ENCODE measurements at places on chromosomes 6 and 20.

GRCh38 chr6:43900560-43900915, 130.5 kb downstream of the VEGFA start:
- DNase-seq: no peak

GRCh38 chr6:16200321-16200883, 38.0 kb upstream of the GMPR start:
- no peak for DNase-seq

DNA sequence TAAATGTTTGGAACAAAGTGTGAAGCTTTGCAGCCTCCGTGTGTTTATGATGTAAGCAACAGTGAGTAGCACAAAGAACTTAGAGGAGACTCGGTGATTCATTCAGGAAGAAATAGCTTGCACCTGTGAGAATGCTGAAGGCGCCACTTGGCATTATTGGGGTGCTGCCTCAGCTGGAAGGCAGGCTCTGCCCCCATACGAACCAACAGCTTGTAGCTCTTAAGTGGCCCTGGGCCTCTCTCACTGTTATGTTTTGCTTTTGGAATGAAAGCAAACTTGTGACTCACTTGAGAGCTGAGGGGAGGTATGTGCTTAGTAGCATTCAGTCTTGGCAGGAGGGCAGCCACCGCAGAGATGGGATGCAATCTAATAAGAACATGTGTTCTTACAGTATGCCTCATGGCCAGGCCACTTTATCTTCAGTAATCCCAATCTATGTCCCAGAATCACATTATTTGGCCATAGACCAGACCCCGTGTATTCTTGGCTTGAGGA, 310.7 kb downstream of the EYA4 start:
- DNase-seq: no peak

DNA sequence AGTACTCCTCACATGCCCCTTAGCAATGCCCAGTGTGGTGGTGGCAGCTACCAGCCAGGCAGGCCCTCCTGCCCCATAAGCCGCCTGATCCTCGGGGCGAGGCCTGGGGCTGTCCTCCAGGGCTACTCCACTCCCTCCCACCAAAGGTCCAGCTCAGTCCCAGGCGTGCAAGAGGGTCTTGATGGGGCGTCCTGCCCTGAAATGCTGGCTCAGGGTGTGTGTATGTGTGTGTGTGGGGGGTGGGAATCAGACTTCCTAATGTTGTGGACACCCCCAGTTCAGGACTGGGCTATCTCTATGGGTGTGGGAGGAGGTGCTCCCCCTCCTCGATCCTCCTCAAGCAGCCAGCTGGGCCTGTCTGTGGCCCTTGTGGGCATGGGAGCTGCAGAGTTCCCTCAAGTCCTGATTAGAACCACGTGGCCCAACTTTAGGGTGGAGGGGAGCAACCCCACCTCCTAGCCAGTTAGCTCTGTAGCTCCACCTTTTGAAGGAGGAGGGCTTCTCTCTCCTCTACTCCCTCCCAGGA, 7.5 kb downstream of the HSPA12B start:
- no peak for DNase-seq

GRCh38 chr6:125169058-125169457, 15.5 kb downstream of the TPD52L1 start:
- DNase-seq: no peak

DNA sequence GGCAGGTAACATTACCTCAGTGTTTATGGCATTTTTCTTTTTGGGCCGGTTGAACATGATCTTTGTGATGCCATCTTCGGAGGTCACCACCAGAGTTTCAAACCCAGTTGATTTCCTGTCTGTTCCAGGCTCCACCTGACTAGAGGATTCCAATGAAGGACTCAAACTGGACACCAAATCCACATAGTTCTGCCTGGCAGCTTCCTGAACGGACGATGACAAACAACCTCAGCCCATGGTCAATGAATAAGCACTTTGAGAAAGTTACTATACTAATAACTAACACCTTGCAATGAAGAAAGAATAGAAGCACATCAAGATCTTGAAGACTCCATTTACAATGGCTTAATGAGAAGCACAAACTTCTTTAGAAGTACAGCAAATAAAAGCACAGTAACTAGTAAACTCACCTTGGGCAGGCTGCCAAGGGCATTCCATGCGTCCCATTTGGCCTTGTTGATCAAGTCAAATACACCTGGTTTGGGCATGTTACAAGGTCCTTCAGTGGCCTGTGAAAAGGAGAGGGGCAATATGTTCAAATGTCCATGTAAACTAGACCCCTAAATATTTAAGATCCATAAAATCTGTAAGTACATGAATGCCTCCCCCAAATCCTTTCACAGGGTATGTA, 4.9 kb downstream of the ECI2 start:
- DNase-seq: no peak

DNA sequence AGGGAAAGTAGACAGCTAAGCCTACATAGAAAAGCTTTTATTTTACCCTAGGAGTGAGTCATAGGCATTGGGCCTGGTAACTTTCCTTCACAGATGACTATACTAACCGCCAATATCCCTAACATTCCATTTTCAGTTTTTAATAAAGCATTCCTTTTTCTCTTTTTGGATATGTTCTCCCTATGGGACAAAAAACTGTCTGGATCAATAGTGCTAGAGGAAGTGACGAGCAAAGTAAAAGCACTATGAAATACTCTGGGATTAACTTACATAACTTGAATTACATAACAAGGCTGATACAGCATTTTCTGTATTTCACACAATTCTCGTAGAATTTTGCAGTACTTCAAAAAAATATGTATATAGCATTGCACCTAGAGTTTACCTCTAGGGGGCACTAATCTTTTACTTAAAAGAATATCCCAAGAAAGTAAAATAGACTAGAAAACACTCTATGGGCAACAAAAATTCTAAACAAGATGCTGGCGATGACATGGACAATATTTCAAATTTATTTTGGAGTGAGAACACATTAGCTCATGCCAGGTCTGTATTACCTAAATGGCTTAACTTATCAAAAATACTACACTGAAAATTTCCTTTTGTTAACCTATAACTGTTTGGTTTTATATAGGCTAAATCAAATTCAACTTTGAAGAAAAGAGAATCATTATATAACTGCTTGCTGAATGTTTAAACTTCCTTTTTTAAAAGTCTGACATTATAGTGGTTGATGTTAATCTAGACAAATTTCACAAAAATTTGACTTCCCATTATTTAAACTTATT, 66.3 kb upstream of the DST start:
- no peak for DNase-seq

- no peak for DNase-seq
These were observed 166.7 kb downstream of the TTLL2 start for GRCh38 chr6:167491438-167492099.

GRCh38 chr20:4247261-4247660, 231.9 kb upstream of the RNF24 start:
- DNase-seq: no peak

DNA sequence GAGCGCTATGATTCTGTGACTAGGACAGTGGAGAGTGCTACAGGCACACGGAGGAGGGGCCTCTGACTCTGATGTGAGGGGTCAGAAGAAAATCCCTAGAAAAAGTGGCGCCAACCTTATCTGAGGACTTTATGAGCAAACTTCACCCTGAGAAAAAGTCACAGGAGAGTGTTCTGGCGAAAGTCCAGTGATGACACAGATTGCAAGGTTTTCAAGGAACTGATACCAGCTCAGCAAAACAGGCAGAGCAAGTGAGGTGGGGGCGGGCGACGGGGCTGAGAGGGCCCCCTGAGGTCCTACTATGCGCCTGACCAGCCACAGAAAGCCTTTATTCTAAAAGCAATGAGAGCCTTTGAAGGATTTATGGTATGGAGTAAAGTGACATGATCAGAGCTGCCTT, 73.3 kb downstream of the SLC22A23 start:
- DNase-seq: no peak

GRCh38 chr6:35474942-35475570, 6.9 kb downstream of the RPL10A start:
- DNase-seq: no peak

DNA sequence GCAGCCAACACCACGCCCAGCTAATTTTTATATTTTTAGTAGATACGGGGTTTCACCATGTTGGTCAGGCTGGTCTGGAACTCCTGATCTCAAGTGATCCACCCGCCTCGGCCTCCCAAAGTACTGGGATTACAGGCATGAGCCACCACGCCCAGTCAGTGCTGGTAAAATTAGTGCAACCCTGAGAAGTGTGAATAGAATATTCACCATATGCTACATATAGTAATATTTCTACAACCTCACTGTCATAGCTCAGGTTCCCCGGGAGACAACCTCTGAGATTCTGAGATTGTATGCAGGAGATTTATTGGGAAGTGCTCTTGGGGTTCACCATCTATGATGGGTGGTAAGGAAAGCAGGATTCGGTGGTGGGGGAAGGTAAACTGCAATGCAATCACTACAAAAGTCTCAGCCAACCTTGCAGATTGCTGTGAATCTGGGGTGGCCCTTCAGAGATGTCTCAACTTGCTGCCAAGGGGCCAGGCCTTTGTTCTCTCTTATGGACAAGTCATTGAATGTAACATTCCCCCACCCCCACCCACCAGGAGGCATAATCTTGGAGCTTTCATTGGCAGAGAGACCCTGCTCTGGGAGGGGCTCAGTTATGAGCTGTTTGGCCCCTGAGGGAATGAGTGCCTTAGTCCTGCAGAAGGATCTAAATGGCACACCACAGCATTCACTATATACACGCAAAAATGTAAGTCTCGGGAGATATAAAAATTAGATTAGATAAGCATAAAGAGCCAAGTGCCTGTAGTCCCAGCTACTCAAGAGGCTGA, 34.0 kb upstream of the SEC63 start:
- no peak for DNase-seq

- DNase-seq: no peak
These were observed 8.9 kb downstream of the NT5E start for GRCh38 chr6:85458782-85459181.

DNA sequence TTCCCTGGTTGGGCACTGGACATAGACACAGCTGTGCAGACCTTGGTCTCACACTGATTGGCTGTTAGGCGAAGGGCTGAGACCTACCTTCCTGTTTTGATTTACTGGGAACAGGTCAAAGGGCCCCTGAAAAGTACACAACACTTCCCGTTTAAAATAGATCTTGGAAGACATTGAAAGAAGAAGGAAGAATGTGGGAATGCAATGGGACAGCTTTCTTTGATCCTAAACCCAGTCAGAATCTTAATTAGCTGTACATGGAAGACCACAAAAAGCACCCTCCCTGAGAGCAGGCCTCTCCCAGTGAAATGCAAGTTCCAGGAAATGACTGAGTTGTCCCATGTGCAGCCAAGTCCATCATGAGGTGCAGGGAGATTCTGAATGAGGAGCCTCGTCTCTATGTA, 83.6 kb upstream of the EXOC2 start:
- DNase-seq: no peak

Measured in NCI-H2107 (cell line).